ENCODE measurements at places on chromosomes 2 and 18.

- DNase-seq: peak; percentile 1
These were observed 110.6 kb upstream of the PXDN start for GRCh38 chr2:1854729-1855547.

DNA sequence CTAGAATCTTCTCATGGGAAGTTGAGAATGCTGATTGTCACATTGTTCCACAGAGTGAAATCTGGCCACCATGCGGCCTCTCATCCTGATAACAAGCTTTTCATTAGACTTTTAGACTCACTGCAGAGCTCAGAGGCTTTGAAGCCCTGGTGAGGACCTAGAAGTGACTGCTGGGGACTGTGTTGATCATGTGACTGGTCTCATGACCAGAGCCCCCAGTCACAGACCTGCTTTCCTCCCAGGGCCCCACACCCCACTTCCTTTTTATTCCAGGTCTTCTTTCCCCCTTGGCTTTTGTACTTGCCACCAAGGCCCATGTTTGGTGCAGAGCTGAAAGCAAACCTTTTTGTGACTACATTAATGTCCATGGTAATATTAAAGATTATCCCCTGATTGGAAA is 45.2 kb downstream of the PRKCE start:
- no peak for DNase-seq

- peak; percentile 70 for DNase-seq
These were observed 82.1 kb downstream of the TNP1 start for GRCh38 chr2:216777637-216778273.

DNA sequence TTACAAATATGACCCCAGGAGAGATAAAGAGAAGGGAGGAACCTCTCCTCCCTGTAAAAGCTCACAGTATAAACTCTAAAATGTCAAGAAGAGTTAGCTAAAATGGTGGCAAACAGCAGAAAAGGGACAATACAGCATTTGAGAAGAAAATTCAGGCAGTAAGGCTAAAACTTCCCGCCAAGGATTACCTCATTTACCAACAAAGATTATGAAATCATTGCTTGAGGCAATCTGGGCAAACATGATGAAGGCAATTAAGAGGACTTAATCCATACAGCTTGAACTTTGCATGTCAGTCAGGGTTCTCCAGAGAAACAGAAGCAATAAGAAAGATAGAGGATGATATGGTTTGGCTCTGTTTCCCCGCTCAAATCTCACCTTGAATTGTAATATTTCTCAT is 81.4 kb downstream of the CMPK2 start:
- DNase-seq: no peak

GRCh38 chr2:144161061-144161460 is 358.9 kb downstream of the ZEB2 start:
- DNase-seq: no peak

- no peak for DNase-seq
These were observed 36.1 kb downstream of the TEX51 start for GRCh38 chr2:126934809-126935208.
